DMS153 (cell line): ENCODE measurements at places on chromosomes 2 and 18.
A peak's percentile ranks its signal among the peaks of the same experiment; 100 is the strongest.

DNA sequence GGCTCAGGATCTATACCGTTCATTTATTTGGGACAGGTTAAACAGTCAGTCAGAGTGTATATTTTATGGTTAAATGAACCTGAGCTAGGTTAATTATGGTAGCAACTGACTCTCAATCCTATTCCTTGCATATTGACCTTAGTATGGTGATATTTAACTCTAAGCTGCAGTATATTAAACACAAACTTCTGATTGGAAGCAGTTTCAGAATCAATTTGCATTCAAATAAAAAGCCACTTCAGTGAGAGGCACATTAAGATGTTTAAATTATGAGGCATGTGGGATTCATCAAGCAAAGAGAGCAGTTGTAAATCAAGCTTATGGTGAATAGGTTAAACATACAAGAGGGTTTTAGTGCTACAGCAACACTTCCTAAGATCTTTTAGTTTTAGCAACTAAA, 40.4 kb downstream of the FRZB start:
- no peak for DNase-seq

- no peak for DNase-seq
These were observed 2.5 kb upstream of the FAP start for GRCh38 chr2:162245781-162246180.

DNA sequence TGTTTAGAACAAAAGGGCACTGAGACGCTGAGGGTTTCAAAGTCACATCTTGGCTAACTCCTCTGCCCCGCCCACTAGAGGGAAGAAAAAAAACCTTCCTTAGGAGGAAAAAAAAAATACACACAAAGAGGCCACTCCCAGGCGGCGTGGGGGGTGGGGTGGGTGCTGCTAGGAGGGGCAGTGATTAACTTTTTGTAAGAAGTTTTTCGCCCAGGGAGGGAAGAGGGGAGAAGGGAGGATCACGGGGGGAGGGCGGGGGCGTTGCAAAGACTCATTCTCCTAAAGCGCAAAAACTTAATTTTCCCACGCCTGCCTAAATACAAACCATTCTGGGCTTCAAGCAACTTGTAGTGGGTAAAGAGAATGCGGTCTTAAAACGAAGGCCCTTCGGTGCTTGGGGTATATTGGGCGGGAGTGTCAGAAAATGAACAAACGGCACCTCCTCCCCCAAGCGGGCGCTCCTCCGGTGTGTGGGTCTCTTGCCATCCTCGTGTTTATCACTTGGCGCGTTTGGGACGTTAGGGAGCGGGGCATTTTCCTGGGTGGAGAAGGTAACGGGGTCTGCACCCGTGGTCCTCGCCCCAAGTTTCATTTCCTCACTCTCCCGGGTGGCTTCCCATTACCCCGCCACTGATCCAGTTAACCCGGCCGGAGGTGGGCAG, 1.7 kb downstream of the CXCR4 start:
- no peak for DNase-seq

DNA sequence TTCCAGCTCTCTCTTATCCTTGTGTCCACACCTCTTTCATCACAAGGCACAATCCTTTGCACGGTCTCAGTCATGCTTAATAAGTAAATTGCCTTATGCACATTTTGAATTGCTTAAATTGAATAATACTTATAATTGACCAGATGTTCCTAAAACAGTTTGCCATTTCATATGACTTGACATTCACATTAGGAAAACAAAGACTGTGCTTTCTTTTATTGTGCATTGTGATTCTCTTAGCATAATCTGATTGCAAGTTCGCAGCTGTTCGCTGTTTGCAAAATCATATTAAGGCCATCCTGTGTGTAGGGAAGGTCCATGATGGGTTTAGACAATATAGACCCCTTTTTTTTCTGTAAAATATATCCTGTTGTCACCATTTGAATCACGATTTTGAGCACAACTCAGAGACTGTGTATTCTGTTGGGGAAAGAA, 75.6 kb downstream of the RNF144A start:
- DNase-seq: no peak

- DNase-seq: no peak
These were observed 106.1 kb downstream of the IRS1 start for GRCh38 chr2:226693521-226693920.

- no peak for DNase-seq
These were observed 828.0 kb downstream of the SLC4A3 start for GRCh38 chr2:220455351-220455990.

DNA sequence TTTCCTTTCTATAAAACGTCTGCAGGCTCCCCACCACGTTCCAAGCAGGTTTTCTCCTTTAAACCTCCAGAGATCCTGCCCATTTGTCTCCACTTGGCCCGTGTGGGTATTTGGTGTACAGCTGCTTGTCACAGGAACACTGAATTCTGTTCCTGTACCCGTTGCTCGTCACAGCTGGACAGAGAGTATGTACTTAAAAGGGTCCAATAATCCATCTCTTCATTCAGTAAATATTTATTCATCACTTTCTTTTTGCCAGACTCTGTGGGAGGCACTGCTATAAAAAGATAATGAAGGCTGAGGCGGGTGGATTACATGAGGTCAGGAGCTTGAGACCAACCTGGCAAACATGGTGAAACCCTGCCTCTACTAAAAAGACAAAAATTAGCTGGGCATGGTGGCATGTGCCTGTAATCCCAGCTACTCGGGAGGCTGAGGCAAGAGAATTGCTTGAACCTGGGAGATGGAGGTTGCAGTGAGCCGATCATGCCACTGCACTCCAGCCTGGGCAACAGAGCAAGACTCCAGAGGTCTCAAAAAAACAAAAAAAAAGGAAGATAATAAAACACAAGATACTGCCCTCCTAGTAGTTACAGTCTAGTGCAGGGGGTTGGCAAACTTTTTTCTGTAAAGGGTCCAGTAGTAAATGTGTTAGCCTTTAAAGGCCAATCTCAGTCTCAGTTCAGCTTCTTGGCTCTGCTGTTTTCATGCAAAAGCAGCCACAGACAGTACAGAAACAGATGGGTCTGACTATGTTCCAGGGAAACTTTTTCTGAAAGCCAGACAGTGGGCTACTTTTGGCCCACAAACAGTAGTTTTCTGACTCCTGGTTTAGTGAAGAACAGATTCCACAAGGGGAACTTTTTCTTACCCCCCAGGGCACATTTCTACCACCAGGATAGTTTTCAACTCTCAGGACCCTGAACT, 309.9 kb upstream of the RAB12 start:
- peak; percentile 44 for DNase-seq

DNA sequence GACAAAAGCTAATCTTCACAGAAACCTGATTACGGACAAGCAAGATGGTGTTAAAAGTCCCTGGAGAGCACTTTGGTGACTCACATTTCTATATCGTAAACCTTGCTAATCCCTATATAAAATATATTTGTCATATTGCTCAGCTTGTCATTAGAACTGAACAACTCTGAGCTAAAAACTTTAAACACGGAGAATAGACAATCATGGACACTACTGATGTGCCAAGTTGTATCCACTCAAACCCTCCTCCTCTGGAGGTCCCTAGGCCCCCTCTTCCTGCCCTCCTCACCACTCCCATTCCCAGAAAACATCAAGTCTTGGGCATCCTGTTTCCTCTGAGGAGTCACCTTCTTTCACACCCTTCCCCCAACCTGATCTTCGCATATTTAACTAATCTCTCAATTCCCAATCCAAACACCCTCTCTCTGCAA, 138.7 kb upstream of the PID1 start:
- no peak for DNase-seq

- no peak for DNase-seq
These were observed 60.7 kb downstream of the CXCR4 start for GRCh38 chr2:136057023-136057801.

DNA sequence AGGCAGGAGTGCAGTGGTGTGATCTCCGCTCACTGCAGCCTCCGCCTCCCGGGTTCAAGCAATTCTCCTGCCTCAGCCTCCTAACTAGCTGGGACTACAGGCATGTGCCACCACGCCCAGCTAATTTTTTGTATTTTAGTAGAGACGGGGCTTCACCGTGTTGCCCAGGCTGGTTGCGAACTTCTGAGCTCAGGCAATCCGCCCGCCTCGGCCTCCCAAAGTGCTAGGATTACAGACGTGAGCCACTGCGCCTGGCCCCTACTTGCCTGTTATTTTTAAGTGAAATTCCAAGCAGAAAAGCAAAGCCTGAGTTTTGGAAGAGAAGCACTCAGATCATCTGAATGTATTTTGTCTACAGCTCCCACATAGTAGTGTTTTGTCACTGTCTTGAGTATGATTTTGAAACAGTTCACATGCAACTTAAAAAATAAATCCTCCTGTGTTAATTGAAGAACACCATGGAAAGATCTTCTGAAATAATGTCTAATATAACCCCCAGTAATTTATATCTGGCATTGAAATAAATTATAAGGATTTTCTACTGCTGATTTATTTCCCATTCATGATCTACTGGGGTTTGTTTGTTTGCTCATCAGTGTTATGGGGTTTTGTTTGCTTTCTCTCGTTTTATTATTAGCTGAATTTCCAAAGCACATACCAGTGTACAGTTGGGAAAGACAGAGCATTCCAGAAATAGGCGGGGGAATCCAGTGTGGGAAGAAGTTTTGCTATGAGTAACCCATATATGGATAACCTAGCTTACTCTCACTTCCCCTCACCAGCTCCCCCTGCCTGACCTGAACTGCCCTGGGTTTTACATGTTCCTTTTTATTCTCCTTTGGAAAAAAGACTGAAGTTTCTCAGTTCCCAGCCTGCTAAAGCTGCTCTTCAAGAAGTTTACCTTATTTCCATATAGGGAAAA, 80.1 kb upstream of the MAP3K20 start:
- DNase-seq: no peak

GRCh38 chr2:176325732-176326131, 56.5 kb downstream of the MTX2 start:
- DNase-seq: peak; percentile 80

- peak; percentile 15 for DNase-seq
These were observed 262.4 kb downstream of the MTX2 start for GRCh38 chr2:176531608-176532007.

GRCh38 chr2:163281717-163282116, 443.1 kb upstream of the KCNH7 start:
- DNase-seq: no peak

GRCh38 chr2:175847128-175847527, 154.9 kb downstream of the LNPK start:
- DNase-seq: no peak

GRCh38 chr2:184814421-184814820, 216.1 kb downstream of the ZNF804A start:
- DNase-seq: no peak

DNA sequence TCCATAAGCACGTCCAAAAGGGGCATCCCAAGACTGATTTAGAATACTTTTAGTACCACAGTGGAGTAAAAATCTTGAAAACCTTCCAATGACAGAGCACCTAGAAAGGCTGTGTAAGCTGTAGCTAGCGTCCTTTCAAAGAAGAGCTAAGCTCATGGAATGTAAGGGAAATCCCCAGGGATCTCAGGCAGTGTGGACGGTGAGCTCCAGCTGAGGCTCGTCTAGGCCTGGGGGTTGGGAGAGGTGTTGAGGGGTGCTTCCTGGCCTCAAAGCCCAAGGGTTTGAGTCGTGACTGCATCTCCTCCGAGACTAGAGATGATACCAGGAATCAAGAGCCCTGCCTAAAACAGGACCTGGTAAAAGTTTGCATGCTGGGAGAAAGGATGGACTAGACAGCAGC, 7.6 kb downstream of the CTIF start:
- DNase-seq: no peak

DNA sequence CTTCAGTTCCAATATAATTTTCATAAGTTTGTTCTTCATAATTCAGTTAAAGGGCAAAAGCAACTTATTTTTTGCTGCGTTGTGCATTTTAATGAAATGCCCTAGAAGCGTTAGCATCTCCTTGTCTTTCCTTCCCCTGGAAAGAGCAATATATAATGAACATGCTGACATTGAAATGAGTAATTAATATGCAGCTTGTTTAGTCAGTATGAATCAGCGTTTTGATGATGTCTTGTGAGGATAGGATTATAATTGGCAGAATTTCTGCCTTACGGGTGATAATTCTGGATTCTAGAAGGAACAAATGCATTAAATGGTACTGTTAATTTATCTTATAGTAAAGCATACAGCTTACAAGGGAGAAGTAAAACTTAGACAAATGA, 152.3 kb upstream of the MMADHC start:
- no peak for DNase-seq

- DNase-seq: no peak
These were observed 35.3 kb upstream of the SOS1 start for GRCh38 chr2:39156107-39156506.

DNA sequence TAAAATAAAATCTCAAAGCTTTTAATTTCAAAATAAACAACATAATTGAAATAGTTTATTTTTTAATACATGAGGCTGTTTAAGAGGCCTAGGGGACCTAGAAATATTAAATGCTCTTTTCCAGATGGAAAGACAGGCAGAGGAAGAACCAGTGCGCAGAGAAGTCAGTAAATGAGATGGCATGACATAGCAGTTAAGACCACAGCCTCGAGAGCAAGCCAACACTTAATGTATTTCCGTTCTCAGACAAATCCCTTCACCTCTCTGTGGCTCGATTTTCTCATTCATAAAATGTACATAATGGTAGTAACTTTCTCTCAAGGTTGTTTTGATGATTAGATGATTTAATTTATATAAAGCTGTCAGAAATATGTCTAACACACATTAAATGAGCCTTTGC, 405.1 kb upstream of the CWC22 start:
- DNase-seq: no peak

GRCh38 chr2:99841749-99842148, 300.6 kb downstream of the AFF3 start:
- DNase-seq: no peak

DNA sequence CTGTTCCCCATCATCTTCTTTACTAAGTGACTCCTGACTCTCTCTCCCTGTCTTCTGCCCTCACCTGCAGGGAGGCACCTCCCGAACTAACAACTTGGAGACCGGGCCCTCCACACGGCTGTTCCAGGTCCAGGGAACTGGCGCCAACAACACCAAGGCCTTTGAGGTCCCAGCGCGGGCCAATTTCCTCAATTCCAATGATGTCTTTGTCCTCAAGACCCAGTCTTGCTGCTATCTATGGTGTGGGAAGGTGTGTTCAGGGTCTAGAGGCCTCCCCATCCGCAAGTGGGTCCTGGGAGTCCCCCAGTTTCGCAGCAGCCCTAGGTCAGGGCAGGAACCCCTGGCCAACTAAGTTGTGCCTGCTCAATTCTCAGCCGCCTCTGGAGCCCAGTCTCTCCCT, 15.5 kb downstream of the VIL1 start:
- DNase-seq: no peak

- no peak for DNase-seq
These were observed 55.2 kb downstream of the METTL4 start for GRCh38 chr18:2515908-2516625.

DNA sequence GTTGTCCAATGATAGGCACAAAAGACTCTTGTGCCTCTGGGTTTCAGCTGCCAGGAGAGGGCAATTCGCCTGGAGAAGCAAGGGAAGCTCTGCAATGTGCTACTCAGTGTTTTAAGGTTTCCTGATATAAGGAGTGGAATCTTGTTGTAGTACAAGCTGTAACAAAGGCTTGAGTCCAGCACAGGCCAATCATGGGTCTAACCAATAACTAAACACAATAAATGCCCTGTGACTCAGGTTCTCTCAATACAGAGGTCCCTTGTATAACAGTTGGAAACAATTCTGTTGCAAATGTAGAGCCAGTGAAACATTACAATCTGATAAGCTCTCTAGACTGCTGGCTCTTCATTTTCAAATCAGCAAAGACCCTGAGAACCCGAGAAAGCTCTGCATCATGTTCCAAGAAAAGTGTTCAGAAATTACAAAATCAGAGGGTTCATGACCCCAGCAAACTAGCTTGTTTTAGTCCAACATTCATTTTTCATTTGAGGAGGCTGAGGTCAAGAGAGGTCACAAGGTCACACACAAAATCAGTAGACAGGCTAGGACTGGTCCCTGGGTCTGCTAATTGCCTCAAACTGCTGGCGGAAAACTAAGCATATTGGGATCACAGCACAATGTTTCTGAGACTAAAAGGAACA, 59.0 kb upstream of the DNMT3A start:
- no peak for DNase-seq

- no peak for DNase-seq
These were observed 256.5 kb upstream of the SALL3 start for GRCh38 chr18:78722929-78723710.
